ENCODE measurements at places on chromosomes 1 and 21.

- no peak for DNase-seq
Measured at GRCh38 chr1:63274979-63275378, 47.4 kb upstream of the FOXD3 start.

DNA sequence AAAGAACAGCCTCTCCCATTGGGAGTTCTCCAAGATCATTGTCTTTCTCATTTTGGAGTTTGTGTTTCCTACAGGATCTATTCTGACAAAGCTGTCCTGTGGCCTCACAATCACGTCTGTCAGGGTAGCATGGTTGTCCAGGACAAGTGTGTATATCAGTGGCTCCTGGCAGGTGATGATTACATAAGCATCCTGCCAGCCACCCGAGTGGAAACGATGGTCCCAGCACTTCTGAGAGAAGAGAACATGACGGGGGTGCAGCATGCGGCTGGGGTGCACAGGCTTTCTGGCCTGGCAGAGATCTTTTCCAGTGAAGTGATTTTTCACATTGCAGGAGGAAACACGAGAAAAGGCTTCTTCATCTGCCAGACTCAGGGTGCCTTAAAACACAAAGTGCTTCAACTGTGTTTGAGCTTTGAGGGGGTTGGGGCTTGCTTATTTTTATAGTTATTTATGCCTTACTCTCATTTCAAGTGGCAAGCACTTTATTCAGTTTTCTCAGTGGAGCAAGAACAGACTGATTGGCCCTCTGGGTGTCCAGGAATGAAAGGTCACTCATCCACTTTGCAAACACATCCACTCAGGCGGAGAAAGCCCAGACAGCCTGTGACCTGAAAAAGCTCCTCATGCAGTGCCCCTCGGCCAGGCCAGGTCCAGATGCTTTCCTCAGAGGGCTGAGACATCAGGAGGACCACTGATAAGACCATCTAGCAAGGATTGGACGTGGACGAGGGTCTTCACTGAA is 186.0 kb downstream of the DUSP10 start:
- DNase-seq: no peak

- no peak for DNase-seq
Measured at GRCh38 chr21:45889961-45890360, 91.6 kb upstream of the COL6A1 start.

DNA sequence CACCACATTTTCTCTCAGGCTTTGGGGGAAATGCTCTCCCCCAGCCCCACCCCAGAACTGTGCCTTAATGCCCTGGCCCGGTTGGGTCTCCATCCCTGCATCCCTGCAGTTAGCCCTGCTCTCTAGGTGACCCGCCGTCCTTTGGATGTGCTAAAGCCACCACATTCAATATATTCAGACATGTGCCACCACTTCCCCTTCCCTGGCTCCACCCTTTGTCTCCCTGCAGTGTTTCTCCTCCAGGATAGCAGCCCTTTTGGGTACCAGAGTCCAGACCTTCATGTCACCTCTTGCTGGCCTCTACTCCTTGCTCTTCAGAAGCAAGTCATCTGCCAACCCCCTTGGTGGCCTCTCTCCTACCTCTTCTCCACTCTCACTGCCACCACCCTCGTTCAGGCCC is 41.8 kb downstream of the RUNX1 start:
- no peak for DNase-seq

GRCh38 chr1:204649721-204650521 is 35.6 kb downstream of the LRRN2 start:
- no peak for DNase-seq

GRCh38 chr1:186518395-186518794 is 57.5 kb upstream of the PDC start:
- DNase-seq: no peak

DNA sequence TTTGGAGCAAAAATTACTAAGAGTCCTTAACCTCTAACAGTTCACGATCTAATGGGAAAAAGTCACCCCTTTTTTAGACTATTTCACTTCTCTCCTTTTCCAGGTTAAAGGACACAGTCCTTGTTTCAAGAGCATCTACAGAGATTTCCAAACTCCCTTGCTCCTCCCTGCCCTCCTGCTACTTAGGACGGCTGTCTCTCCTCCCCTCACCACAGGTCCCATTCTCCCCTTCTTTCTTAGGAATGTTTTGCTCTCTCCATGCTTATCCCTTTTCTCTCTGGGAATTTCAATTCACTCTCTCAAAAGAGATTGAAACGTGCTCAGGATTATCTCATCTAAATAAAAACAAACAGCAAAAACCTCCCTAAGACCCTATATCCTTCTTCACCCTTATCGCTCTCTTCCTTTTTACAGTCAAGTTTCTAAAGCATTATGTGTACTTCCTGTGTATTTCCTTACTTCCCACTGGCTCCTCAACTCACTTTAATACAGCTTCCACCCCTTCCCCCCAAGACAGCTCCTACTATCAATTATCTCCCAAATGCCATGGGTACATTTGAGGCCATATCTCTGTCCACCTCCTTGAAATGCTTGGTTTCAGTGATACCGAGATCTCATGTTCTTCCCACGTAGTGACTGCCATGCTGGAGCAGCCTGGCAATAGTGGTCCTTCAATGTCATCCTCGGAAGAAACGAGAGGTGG is 43.2 kb upstream of the ZNF281 start:
- no peak for DNase-seq

- DNase-seq: no peak
Measured at GRCh38 chr1:92921031-92922023, 39.9 kb downstream of the DIPK1A start.

DNA sequence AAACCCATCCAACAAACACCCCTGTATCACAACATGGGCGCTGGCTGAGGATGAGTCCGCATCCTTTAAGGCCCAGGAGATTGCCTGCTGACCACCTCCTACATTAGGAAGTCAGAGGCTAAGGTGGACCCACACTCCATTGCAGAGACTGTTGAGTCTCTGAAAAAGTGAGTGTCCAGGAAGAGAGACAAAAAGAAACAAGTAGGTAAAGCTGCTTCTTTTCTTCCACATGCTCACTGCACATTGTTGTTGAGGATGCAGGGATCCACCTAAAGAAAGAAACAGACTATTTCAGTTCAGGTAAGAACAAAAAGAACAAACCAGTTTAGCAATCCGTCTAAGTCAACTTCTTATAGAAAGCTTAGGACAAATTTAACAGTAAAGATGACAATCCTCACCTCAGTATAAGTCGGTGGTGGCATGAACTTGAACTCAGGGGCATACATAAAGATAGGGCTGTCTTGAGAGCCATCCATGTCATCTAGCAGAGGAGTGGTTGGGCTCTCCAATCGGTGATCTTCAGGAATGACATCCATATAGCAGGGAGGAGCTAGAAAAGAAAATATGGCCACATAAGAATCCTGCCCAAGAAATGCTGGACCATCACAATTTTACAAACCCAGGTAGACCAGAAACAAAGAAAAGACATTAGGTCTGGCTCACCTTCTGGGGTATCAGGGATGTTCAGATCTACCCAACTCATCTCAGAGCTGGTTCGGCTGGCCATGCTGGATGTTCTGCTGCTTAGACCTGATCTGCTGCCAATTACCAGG is 2.6 kb downstream of the TXNIP start:
- DNase-seq: no peak

DNA sequence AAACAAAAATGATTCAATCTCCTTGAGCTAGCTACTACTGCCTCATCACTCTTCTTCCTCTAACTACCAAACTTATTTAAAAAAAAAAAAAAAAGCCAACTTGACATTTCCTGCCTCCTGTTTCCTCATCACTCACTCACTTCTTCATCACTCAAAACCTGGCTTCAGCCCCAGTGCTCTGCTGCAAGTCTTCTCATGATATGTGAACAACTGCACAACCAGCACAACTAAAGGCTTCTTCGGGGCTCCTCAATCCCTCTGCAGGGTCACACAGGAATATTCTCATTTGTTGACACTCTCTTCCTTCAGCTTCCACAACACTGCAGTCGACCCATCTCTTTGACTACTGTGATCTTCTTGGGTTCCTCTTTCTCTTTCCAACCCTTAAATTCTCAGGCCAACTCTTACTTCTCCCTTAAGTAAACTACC is 7.6 kb downstream of the MTF1 start:
- DNase-seq: no peak

DNA sequence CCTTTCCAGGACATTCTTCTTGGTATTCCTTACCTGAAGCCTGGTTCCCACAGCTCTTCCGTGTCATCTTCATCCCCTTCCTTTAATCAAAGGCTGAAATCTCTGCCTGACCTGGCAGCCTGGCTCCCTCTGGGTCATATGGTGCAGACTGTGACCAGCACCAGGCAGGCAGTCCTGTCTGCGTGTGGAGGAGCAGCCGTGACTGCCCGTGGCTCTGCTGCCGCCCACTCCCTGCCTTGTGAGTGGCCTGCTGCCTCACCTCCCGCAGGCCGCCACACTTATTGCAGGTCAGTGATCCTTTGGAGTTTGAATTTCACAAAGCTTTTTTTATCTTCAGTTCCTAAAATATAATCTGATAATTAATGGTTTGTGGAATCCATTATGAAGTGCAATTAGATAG is 36.2 kb upstream of the EPHA8 start:
- DNase-seq: no peak

- DNase-seq: no peak
Measured at GRCh38 chr1:26750428-26750827, 37.3 kb upstream of the PIGV start.

DNA sequence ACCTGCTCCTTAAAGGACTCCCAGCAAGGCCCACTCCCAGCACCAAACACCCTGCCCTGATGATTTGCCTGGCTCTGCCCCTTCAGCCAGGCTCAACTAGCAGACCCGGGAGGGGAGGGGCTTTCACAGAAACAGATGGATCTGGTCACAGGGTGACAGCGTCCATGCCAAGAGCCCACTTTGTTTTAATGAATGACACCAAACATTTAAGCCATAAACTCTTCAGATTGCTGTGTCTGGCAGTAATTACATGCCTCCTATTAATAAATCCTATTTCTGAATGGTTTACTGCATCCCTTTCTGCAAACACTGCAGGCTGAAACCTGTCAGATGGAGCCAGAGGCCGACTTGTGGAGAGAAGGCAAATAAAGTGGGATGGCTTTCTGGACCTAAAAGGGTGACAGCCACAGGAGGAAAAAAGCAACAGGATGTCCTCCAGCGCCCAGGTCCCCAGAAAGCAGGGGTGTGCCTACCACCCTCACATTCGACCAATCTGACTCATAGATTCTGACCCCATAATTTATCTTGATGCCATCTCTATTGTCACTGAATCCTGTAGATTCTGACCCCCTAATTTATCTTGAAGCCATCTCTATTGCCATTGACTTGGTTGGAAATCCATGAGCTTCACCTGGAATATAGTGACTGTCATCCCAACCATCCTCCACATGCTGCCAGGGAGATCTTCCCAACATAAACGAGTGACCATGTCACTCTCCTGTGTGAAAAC is 200.9 kb downstream of the PLPP3 start:
- DNase-seq: no peak

GRCh38 chr1:239814306-239814881 is 277.3 kb upstream of the FMN2 start:
- DNase-seq: peak; percentile 88

GRCh38 chr1:244104309-244105060 is 53.4 kb downstream of the ZBTB18 start:
- peak; percentile 96 for DNase-seq

GRCh38 chr1:87367549-87367948 is 38.9 kb downstream of the LMO4 start:
- no peak for DNase-seq

GRCh38 chr1:218640173-218640572 is 295.0 kb downstream of the TGFB2 start:
- DNase-seq: no peak

GRCh38 chr1:86155051-86155806 is 1.3 kb downstream of the COL24A1 start:
- DNase-seq: peak; percentile 58

DNA sequence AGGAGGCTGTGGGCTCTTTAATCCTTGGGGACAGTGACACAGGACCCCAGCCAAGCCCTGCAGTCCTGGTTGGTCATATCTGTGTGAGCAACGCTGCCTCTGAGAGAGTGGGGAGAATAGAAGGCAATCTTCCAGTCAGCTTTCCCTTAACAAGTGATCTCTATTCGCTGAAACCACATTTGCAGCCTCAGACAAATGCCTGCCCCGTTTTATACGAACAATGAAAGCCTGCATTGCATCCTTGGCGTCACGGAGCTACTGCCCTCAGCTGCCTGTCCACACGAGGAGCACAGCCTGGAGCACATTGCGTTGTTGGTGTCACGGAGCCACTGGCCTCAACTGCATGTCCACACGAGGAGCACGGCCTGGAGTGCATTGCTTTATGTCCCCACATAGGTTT is 150.2 kb upstream of the ARHGEF16 start:
- DNase-seq: no peak

GRCh38 chr1:63612564-63612963 is 19.4 kb downstream of the PGM1 start:
- no peak for DNase-seq

GRCh38 chr1:55252942-55253589 is 37.9 kb upstream of the USP24 start:
- no peak for DNase-seq

GRCh38 chr1:162456323-162456722 is 41.3 kb upstream of the UHMK1 start:
- DNase-seq: no peak

GRCh38 chr1:58885998-58886397 is 102.2 kb upstream of the JUN start:
- no peak for DNase-seq

GRCh38 chr1:199725002-199725565 is 302.4 kb upstream of the NR5A2 start:
- no peak for DNase-seq

DNA sequence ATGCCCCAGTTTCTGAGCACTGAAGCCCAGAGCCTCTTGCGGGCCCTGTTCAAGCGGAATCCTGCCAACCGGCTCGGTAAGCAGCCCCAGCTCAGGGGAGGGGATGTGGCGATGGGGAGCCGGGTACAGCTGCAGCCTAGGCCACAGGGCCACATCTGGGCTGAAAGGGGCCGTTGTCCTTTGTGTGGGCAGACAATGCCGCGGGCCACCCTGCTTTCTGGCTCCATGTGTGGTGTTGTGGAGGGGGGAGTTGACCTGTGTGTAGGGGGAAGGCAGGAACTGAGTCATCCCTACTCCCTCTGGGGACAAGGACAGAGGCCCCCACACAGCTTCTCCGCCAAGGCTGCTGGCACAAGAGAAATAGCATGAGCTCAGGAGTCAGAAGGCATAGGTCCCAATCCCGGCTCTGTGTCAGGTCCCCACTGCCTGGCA is 26.0 kb downstream of the RPS6KA1 start:
- DNase-seq: no peak

GRCh38 chr1:119485201-119485600 is 21.8 kb upstream of the HSD3B1 start:
- no peak for DNase-seq

GRCh38 chr1:156152628-156153027 is 757 bp upstream of the SEMA4A start:
- DNase-seq: no peak

GRCh38 chr1:240739754-240740153 is 127.8 kb upstream of the GREM2 start:
- DNase-seq: peak; percentile 37

GRCh38 chr1:25863486-25864262 is 4.4 kb upstream of the AUNIP start:
- no peak for DNase-seq
